ENCODE measurements at places on chromosomes 1 and 21. TPM values are rescaled to one million over a fixed set of nuclear protein-coding genes. Genes with fewer than 3 reads are reported as not detected.

The SSR2 gene
- total RNA-seq = 77.6 TPM

The NENF gene
- total RNA-seq = 108 TPM

The FAM72C gene
- not detected for total RNA-seq

The FLG2 gene
- total RNA-seq = not detected

The CCDC185 gene
- not detected for total RNA-seq

The AHCTF1 gene
- 20.8 TPM for total RNA-seq

The CD5L gene
- 0.52 TPM for total RNA-seq

Data from left ventricle myocardium inferior (tissue), 1 donor.